ENCODE measurements at places on chromosomes 3 and 15. TPM values are rescaled to one million over a fixed set of nuclear protein-coding genes. Genes with fewer than 3 reads are reported as not detected.

DNA sequence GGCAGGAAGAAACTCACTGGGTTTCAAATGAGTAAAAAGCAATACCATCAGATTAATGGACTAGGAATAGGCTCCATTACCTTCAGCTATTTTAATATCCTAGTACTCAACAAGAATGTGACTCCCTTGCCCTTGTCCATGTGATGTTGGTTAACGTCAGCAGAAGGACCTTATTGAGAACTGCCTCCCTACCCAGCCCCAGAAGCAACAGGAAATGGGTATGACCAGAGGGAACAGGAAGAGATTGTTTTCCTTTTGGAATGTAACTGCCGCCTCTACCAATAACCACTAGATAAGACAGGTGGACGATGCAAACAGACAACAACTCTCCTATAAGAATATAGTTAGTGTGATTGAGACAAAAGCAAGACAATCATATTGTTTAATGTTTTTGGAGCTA is 10.4 kb upstream of the MME start:
- peak; percentile 24 for DNase-seq

- DNase-seq, result no peak
Observed at GRCh38 chr15:21270474-21270873, 169.8 kb downstream of the POTEB3 start.

- DNase-seq, result no peak
Observed at GRCh38 chr15:25635191-25635590, 196.4 kb upstream of the UBE3A start.

- no peak for DNase-seq
Observed at GRCh38 chr3:41569632-41570305, 370.5 kb downstream of the CTNNB1 start.

DNA sequence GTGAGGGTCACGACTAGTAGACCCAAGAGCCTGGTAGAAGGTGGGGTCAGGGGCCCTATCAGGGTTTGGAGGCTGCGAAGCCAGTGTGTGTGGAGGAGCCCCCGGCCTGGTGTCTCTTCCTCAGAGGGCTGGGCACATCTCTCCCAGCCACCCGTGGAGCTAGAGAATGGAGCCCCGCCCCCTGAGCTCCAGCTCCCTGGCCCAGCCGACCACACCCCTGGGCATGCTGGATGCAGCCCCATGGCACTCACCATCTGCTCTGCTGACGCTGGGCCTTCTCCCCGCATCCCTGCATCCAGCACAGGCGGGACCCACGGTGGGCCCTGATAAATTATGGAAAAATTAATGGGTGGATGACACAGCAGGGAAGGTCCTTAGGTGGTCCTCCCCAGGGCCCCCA is 17.5 kb downstream of the ANKRD63 start:
- DNase-seq, result no peak

The VILL gene
- total RNA-seq, result 3.6 TPM

- DNase-seq, result no peak
Observed at GRCh38 chr3:380801-381200, 184.2 kb downstream of the CHL1 start.

DNA sequence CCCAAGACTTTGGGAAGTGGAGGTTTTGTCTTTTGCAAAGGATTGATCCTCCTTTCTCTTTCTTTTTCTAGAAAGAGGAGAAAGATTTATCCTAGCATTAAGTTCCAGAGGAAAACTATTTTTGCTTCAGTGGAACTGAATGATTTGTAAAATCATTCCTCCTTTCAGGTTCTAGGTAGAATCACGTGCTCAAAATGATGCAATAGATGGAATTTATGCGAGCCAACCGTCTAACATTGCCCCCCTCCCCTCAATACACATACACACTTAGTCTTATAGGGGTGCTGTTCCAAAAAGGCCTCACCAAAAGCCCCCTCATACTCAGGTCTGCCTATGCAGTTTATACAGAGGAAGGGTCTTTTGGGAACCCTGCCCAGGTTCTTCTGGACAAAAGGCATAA is 85.3 kb downstream of the AQP9 start:
- DNase-seq, result no peak

DNA sequence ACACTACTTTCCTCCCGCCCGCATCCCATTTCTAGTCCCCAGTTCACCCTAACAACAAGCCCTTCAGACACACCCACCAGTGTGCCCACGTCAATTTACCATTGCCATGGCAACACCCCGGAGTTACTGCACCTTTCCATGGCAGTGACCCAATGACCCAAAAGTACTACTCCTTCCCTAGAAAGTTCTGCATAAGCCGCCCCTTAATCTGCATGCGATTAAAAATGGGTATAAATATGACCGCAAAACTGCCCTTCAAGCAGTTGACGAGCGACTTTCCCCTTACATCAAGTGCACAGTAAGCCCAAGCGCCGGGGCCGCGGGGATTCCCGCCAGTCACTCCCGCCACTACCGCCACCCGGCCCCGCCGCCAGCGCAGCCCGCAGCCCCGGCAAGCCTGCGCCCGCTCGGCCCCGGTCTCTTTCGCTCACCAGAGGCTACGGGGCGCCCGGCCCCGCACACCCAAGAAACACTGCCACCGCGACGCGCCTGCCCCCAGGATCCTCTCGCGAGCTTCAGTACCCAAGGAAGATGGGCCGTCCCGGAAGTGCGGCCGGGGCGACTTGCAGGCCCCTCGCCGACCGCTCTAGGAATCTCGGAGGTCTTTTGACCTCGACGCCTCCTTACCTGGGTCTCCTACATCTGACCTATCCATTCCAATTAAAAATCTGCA is 27.2 kb upstream of the ZNF502 start:
- peak; percentile 21 for DNase-seq

GRCh38 chr15:71611553-71612396 is 198.6 kb upstream of the NR2E3 start:
- no peak for DNase-seq

- no peak for DNase-seq
Observed at GRCh38 chr3:114231616-114232015, 5.8 kb downstream of the ZNF80 start.

The TMEM266 gene
- 0.18 TPM for total RNA-seq

- DNase-seq, result peak; percentile 9
Observed at GRCh38 chr3:23863060-23863459, 53.7 kb downstream of the NKIRAS1 start.

GRCh38 chr3:130468311-130468710 is 48.7 kb upstream of the COL6A6 start:
- DNase-seq, result no peak

GRCh38 chr3:153897842-153898241 is 223.3 kb upstream of the ARHGEF26 start:
- DNase-seq, result no peak

The ILDR1 gene
- total RNA-seq, result not detected

The AGBL1 gene
- not detected for total RNA-seq

The TOP2B gene
- 89.7 TPM for total RNA-seq

GRCh38 chr3:85360742-85361387 is 402.1 kb downstream of the CADM2 start:
- DNase-seq, result no peak

DNA sequence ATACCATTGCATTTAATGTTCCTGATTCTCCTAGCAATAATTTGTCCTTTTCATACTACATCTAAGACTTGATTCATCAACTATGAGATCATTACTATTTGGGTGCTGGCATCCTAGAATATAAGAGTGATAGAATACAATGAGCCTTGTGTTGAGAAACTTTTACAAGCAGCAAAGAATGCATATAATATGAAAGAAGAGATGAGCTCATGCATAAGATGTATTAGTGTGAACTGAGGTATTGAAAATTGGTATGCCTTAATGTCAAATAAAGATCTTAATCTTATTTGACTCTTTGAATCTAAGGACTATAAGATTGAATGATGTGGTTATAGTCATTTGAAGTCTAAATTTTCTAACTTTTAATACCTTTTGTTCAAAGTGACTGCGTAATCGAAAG is 220.0 kb upstream of the ARHGEF26 start:
- no peak for DNase-seq

- DNase-seq, result no peak
Observed at GRCh38 chr3:30233913-30234646, 372.3 kb upstream of the TGFBR2 start.

The SLC6A1 gene
- total RNA-seq, result not detected

Measured in HFFc6 (cell line).